Umbilical cord (tissue), 2 donors: ENCODE measurements at places on chromosomes 12 and 14.

DNA sequence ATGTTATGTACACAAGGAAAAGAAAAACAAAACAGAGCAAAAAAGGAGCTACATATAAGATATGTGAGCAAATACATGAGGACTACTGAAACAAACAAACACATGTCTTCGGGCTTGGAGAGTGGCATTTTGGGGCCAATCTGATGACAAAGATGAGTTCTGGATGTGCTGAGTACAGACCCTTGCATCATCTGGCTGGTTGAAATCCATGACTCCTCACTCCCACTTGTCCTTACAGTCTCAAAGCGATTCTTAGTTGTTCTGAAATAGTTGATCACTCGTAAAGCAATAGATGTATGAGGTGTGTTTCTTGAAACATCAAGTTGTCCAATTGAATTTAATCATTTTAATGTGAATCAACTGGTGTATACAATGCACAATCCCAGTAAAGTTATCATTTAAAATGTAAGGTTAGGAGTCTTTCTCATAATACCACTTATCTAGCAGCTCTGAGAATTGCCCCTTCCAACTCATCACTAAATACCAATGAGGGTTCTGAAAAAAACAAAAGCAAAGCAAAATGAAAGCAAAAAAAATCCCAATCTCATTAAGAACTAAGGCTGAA lies 136.9 kb downstream of the ITPR2 start:
- DNase-seq, result no peak

DNA sequence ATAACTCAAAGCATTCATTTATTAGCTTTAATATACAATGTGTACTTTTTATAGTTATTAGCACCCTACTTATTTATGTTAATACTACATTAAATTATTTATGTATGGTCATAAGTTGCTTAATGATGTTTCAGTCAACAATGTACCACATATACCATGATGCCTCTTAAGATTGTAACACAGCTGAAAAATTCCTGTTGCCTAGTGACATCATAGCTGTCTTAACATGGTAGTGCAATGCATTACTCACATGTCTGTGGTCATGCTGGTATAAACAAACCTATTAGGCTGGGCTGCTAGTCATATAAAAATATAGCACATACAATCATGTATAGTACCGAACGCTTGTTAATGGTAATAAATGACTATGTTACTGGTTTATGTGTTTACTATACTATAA lies 120.4 kb downstream of the ANO6 start:
- DNase-seq, result no peak

DNA sequence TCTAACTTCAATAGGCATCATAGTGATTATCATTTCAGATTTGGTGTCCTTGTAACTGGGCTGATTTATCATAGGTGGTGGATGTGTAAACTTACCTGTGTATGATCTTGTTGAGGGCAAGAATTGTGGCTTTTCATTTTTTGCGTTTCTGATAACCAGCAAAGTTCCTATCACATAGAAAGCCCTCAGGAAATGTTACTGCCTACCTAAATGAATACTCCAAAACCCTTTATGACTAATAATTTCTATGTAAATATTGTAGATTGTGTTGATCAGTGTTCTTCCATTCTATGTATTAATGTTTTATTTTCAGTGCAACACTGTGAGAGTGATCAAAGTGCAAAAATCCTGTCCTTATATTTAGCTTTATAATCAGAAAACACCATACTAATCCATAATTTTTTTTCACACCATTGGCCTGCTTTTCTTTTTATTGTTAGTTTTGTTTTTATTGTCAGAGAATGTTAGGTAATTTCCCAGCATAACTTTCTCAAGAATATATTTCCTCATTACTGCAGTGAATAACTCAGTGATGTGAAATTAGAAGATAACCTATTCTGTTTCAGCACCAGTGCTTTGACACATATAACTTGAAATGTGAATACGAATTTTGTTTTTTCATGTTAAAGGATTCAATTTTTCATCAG lies 94.1 kb downstream of the GPHN start:
- no peak for DNase-seq

DNA sequence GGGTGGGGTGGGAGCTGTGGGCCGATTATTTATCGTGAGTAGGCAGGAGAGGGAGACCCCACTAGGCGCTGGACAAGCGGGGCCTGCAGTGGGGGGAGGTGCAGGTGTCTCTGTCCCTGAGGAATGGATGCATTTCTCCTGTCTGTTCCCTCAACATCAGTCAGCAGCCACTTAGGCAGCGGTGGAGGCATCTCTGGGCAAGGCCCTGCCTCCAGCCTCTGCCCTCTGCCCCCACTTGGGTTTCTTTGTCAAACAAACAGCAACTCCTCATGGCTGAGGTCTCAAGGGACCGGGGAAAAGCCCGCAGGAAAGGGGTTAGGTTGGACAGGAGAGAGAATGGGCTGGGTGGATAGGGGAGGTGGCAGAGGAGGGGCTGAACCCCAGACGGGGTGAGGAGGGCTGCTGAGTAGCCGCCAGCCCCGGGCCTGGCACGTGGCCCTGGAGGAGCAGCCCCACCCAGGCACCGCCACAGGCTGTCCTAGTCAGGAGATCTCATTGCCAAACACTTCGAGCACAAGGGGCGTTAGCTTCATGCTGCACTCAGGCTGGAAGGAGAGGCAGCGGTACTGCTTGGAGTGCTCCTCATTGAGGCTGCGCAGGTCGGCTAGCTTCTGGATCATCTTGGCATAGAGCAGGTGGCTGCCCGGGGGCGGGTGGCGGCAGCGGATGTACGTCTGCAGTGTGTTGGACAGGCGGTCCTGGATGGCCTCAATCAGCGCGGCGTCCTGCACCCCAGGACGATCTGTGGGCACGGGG lies 24.7 kb upstream of the HDAC7 start:
- DNase-seq, result no peak

GRCh38 chr14:52350445-52350844 lies 36.3 kb downstream of the PTGER2 start:
- DNase-seq, result no peak

GRCh38 chr12:104505095-104505818 lies 48.5 kb downstream of the CHST11 start:
- DNase-seq, result no peak

- DNase-seq, result peak; percentile 60
These were observed 71.7 kb upstream of the RAP1B start for GRCh38 chr12:68538726-68539614.

- no peak for DNase-seq
These were observed 28.2 kb downstream of the GYS2 start for GRCh38 chr12:21576431-21576830.

- no peak for DNase-seq
These were observed 40.8 kb upstream of the EPS8 start for GRCh38 chr12:15829949-15830348.

- peak; percentile 54 for DNase-seq
These were observed 37.3 kb upstream of the ADGRD1 start for GRCh38 chr12:130916241-130916911.

GRCh38 chr12:6869049-6870021 lies 2.0 kb downstream of the TPI1 start:
- DNase-seq, result peak; percentile 82

DNA sequence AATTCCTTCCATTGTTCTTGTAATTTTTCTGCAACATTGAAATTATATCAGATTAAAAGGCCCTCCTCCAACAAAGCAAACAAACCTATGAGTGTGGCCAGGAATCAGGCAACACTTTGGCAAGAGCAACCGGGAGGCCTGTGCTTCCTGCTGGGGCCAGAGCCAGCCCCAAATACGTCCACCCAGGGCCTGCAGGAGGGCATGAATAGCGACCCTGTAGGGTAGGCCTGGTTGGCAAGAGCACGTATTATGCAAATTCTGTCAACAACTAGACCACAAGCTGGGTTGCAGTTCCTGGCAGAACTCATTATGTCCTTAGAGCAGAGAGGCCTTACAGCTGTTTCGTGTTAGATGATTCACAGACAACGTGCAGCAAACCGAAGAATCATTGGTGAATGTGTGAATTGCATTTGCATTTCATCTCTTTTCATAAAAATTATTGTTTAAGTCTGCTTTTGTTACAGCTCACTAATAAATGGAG lies 26.9 kb upstream of the LGALS3 start:
- peak; percentile 87 for DNase-seq

- DNase-seq, result peak; percentile 82
These were observed 9.5 kb upstream of the NR4A1 start for GRCh38 chr12:52041695-52042123.

GRCh38 chr14:75875958-75876357 lies 105.8 kb downstream of the TGFB3 start:
- no peak for DNase-seq

DNA sequence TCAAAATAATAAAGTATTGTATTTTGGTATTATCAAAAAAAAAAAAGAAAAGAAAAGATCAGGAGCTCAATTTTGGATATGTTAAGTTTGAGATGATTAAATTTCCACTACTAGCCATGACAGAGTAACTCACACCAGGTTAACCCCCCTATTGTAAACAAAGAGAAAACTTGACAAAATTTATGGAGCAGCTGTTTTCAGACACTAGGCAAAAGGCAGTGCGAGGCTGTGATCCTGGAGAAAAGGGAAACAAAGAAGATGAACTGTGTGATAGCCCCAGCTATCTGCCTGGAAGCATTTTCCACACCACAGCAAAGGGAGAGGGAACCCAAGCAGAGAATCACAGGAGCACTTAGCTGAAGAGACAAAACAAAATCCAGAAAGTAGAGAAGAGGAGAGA lies 145.0 kb downstream of the KIF21A start:
- DNase-seq, result no peak

DNA sequence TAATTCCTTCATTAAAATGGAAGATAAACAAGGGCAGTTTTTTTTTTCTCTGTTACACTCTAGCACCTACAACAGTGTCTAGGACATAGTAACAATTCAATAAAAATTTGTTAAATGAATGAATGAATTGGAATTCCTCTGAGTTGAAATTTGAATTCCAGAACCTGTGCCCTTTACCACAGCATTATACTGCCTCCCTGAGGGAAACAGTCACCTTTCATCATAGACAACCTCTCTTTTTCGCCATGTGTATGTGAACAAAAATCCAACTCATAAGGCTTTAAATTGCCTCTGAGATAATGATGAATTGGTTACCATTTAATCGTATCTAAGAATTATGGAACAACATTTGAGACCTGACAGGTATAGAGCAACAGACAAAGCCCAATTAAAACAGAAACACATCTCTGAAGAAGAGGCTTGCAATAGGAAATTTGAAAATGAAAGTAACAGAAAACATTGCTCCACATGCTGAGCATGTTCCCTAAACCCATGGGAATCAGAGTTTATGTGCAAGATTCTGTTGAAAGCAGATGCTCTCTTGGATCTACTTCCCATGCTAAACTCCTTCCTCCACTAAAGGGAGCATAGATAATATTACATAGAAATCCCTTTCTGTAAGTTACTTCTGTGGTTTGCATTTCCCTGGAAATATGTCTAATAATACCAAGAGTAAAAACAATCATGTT lies 657.8 kb downstream of the GALC start:
- DNase-seq, result peak; percentile 55

- DNase-seq, result no peak
These were observed 96.2 kb upstream of the NAP1L1 start for GRCh38 chr12:76180401-76181277.

- peak; percentile 43 for DNase-seq
These were observed 577.0 kb upstream of the STXBP6 start for GRCh38 chr14:25626986-25627385.

DNA sequence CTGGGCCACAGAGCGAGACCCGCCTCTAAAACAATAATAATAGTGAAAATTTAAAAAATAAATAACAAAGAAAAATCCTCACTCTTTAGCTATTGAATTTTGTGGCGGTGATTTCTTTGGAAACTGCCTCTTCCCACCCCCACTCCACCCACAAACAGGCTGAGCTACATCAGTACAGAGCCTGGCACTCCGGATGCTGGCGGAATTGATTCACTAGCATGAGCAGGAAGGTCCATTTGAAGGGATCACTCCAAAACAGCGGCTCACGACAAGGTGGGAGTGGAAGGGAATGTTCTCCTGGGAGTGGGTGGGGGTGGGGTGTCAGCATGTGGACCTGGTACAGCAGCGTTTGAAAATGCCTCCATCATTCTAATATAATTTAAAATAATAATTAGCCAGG lies 26.1 kb downstream of the CCDC177 start:
- no peak for DNase-seq

DNA sequence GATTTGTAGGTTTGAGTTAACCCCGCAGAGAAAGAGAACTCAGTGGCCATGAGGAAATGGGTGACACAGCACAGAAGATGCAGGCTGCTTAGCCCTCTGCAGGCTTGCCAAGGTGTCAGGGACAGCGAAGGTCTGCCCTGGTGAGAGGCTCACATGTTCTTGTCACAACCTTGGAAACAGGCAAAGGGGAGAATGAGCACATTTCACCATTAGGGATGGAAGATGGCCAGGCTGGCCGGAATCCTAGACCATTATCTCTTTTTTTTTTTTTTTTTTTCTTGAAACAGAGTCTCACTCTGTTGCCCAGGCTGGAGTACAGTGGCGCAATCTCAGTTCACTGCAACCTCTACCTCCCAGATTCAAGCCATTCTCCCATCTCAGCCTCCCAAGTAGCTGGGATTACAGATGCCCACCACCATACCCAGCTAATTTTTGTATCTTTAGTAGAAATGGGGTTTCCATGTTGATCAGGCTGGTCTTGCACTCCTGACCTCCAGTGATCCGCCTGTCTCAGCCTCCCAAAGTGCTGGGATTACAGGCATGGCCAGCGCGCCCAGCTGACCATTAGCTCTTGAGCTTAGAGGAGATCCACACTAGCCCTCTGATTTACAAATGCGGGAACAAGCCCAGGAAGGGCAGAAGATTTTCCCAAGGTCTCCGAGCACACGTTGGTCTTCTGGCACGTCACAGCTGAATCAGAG lies 34.6 kb downstream of the LTBP2 start:
- no peak for DNase-seq

DNA sequence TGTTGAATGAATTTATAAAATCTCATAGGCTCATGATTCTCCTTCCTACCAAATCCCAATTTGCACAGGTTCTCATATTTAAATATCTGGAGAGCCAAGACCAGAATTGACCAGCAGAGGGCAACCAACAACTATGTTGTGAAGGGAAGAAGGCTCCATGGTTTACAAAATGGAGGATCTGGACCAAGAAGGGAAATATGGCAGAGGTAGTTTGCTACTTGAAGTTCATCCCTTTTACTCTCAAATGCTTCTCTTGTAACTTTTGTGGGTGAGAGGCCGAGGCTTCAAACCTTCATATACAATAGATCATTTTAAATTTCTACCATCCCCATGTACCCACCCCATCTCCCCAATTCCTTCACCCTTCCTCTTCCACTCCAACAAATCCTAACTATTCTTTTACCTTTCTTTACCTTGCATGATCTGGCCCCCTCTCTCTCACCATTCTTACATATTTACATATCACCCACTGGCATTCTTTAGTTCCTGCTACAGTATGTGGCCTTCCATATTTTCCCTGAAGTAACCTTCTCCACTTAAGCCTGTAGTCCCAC lies 3.8 kb upstream of the SMARCC2 start:
- peak; percentile 91 for DNase-seq

DNA sequence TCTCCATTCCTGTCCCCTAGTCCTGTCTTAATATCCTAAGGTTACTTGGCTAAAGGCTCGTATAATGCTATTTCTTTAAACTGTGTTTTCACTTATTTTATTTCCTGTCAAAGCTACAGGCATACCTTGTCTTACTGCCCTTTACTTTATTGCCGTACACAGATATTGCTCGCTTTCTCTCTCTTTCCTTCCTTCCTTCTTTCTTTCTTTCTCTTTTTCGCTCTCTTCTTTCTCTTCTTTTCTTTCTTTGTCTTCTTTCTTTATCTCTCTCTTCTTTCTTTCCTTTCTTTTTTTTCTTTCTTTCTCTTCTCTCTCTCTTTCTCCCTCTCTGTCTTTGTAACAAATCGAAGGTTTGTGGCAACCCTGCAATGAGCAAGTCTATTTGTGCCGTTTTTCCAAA lies 123.9 kb upstream of the ARHGAP5 start:
- DNase-seq, result no peak
